Neuronal stem cell (in vitro differentiated cells): ENCODE measurements at places on chromosomes 3 and 15.

DNA sequence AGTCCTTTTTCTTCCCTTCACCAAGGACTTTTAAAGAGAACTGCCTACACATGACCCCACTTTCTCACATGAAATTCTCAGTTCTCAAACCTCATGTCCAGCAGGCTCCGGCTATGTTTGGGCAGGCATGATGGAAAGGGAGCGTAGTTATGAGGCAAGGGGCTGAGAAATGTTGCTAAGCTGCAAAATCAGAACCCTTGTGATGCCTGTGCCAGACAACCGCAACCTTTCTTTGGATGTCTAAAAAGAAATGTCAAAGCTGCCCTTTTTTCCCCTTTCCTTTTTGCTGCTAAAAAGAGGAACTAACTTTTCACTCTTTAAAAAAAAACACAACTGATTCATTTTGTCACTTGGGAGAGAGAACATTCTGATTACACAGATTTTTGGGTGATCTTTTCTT, 19.2 kb downstream of the GNB4 start:
- no peaks in the 10 kb centered on the region for H3K27me3 ChIP-seq
- no peak overlapping the region for H3K27ac ChIP-seq
- no peak overlapping the region for H3K4me3 ChIP-seq
- no peak for DNase-seq
- H3K36me3 ChIP-seq = no peaks in the 10 kb centered on the region

DNA sequence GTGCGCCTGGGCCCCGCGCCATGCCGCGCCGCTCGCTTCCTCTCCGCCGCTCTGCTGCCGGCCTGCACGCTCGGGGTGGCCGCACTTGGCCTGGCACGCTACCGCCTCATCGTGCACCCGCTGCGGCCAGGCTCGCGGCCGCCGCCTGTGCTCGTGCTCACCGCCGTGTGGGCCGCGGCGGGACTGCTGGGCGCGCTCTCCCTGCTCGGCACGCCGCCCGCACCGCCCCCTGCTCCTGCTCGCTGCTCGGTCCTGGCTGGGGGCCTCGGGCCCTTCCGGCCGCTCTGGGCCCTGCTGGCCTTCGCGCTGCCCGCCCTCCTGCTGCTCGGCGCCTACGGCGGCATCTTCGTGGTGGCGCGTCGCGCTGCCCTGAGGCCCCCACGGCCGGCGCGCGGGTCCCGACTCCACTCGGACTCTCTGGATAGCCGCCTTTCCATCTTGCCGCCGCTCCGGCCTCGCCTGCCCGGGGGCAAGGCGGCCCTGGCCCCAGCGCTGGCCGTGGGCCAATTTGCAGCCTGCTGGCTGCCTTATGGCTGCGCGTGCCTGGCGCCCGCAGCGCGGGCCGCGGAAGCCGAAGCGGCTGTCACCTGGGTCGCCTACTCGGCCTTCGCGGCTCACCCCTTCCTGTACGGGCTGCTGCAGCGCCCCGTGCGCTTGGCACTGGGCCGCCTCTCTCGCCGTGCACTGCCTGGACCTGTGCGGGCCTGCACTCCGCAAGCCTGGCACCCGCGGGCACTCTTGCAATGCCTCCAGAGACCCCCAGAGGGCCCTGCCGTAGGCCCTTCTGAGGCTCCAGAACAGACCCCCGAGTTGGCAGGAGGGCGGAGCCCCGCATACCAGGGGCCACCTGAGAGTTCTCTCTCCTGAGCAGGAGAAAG, 951 bp downstream of the GPR62 start:
- H3K4me1 ChIP-seq = peaks cover 7% of the 10 kb centered on the region
- H3K27ac ChIP-seq = no peak overlapping the region
- peaks cover 20% of the 10 kb centered on the region for H3K36me3 ChIP-seq
- H3K27me3 ChIP-seq = no peaks in the 10 kb centered on the region

DNA sequence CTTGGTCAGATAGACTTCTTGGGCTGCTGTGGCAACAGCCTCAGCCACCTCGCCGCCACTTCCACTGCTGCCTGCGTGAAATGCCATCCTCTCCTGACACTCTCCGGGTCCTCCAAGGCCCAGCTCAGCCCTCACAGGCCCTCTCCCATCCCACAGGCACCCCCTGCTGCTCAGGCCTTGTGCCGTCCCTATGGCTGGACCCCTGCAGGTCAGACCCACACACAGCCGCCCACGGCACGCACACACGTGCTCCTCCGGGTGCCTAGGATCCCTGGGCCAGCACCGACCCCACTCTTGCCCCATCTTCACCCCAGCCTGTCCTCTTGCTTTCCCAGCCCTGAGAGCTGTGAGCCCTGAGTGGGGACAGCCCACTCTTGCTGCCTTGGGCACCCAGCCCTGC, 19.7 kb downstream of the CFAP100 start:
- H3K27me3 ChIP-seq = no peaks in the 10 kb centered on the region
- H3K27ac ChIP-seq = no peak overlapping the region
- no peak overlapping the region for H3K4me3 ChIP-seq
- H3K4me1 ChIP-seq = no peaks in the 10 kb centered on the region

DNA sequence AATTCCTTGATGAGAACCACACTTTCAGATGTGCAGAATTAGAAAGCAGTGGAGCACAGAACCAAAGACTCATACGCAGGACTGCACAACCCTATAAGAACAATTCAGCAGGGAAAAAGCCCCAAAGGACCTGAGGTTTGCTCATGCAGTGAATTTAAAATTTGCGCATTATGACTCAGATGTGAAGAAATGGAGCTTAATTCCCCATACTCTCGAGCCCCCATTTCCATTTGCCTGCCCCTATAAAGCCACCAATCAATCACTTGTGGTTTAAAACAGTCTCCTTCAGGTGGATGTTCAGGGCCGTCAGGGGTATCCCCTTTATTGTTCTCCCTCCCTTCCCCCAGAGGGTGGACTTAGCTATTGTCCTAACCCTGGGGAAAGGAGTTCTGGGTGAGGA, 221.2 kb downstream of the IGSF11 start:
- peaks cover 3% of the 10 kb centered on the region for H3K4me1 ChIP-seq
- no peaks in the 10 kb centered on the region for H3K27me3 ChIP-seq
- DNase-seq = no peak

GRCh38 chr15:33242669-33243191, 48.2 kb upstream of the FMN1 start:
- no peak for DNase-seq
- H3K27me3 ChIP-seq = no peaks in the 10 kb centered on the region
- H3K4me1 ChIP-seq = peaks cover 7% of the 10 kb centered on the region
- no peak overlapping the region for H3K4me3 ChIP-seq
- H3K36me3 ChIP-seq = no peaks in the 10 kb centered on the region
- H3K27ac ChIP-seq = no peak overlapping the region

GRCh38 chr3:61093364-61093763, 157.9 kb downstream of the FHIT start:
- no peak overlapping the region for H3K27ac ChIP-seq
- H3K4me1 ChIP-seq = no peaks in the 10 kb centered on the region
- no peak for DNase-seq
- no peak overlapping the region for H3K4me3 ChIP-seq
- H3K27me3 ChIP-seq = no peaks in the 10 kb centered on the region

DNA sequence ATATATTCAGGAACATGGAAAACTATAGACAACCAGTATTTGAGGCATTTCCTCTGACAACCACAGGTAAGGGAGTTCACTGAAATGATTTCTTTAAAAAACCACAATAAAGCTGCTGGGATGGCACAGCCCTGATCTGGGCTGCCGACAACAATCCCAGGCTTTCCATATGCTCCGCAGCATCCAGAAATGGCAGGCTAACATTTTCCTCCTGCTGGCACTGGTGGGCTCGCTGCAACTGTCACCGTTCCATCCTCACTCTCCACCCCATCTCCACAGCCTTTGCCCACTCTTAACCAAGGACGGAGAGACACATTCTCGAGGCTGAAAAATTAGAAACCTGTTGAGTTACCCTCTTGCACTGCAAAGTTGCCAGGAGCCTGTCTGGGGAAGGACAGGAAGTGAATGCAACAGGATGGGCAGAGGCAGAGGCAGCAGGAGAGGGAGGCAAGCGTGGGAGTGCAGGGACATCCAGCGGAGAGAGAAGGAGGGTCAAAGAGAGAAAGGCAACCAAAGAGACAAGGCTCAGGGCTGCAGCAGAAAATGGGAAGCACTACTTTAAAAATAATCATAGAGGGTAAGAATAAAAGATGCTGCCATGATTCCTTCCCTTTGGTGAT, 79.0 kb upstream of the ARRDC4 start:
- no peak overlapping the region for H3K27ac ChIP-seq
- DNase-seq = no peak
- H3K4me3 ChIP-seq = no peak overlapping the region

DNA sequence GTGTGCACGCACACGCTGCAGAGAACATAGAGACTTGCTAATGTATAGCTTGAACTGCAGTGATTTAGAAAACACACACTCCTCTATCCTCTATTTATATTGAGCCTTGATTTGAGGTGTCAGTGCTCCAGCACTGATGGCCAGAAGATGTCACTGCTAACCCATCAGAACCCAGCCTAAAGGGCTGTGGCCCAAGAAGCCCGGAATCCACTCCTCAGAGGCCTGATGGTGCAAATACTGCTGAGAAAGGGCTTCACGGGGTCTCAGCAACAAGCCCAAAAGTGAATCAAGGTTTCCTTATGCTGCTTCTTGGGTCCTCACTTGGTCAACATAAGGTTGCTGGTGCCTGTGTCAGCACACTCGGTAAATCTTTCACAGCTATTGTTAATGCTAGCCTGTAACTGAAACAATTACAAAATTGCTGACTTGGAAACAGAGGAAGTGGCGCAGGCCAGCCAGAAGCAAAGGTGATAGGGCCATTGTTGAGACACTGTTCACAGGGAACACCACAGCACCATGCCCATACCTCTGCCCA, 60.3 kb downstream of the HEG1 start:
- peak; percentile 57 for DNase-seq
- H3K4me1 ChIP-seq = peaks cover 8% of the 10 kb centered on the region
- H3K27me3 ChIP-seq = no peaks in the 10 kb centered on the region
- H3K36me3 ChIP-seq = peaks cover 86% of the 10 kb centered on the region
- no peak overlapping the region for H3K27ac ChIP-seq

DNA sequence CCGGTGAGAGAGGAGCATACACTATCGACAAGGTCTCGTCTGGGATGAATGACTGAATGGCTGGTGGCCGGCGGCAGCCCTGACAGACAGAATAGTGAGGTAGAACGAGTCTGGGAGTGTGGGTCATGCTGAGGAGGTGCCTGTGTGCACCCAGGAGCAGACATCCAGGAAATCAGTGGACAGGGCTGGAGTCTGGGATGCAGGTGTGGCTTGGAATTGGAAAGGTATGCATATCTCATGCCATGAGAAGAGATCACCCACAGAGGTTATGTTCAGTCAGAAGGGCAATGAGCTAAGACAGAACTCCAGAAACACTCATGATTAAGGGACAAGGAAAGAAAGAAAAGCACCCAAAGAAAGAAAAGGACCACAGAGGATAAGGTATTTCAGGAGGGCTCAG, 20.8 kb downstream of the HACD2 start:
- no peaks in the 10 kb centered on the region for H3K4me1 ChIP-seq
- peaks cover 2% of the 10 kb centered on the region for H3K36me3 ChIP-seq
- H3K27me3 ChIP-seq = no peaks in the 10 kb centered on the region
- no peak overlapping the region for H3K4me3 ChIP-seq

- no peak overlapping the region for H3K27ac ChIP-seq
- no peak overlapping the region for H3K4me3 ChIP-seq
- H3K27me3 ChIP-seq = no peaks in the 10 kb centered on the region
- peaks cover 56% of the 10 kb centered on the region for H3K36me3 ChIP-seq
- no peak for DNase-seq
Observed at GRCh38 chr3:185753354-185753753, 71.5 kb downstream of the IGF2BP2 start.

DNA sequence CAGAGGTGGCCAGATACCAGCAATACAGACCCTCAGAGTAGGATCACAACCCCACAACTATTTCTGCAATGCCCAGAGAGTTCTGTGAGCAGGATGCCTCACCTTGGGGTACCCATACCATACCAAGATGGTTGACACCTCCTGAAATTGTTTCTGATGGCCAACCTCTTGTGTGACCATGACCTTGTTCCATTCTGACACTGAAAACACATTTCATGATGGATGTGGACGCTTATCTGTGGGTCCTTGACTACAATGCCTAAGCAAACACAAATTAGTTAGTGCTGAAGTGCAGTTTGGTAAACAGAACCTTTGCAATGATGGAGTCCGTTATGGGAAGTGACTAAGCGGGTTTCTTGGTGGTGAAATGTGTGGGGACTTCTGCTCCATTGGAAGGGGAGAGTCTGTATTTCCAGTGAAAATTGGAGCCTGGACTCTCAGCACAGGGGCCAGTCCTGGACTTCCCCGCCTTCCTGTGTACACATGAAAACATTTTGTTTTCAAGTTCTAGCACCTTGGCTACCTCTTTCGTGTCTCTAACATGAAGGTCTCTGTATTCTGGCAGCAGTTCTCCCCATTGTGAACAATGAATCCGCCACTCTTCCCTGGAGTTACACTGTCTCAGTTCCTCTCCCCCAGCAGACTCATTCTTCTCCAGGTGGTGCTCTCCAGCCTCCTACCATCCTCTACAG, 106.2 kb downstream of the XXYLT1 start:
- no peak overlapping the region for H3K27ac ChIP-seq
- H3K4me1 ChIP-seq = peaks cover 6% of the 10 kb centered on the region
- H3K27me3 ChIP-seq = no peaks in the 10 kb centered on the region
- DNase-seq = no peak
- H3K36me3 ChIP-seq = no peaks in the 10 kb centered on the region
- no peak overlapping the region for H3K4me3 ChIP-seq

- no peak for DNase-seq
- no peaks in the 10 kb centered on the region for H3K27me3 ChIP-seq
- no peak overlapping the region for H3K27ac ChIP-seq
- peaks cover 19% of the 10 kb centered on the region for H3K4me1 ChIP-seq
- H3K4me3 ChIP-seq = no peak overlapping the region
Observed at GRCh38 chr3:128078322-128078721, 26.1 kb downstream of the SEC61A1 start.

- H3K4me3 ChIP-seq = no peak overlapping the region
- no peak overlapping the region for H3K27ac ChIP-seq
- H3K27me3 ChIP-seq = no peaks in the 10 kb centered on the region
- H3K4me1 ChIP-seq = peaks cover 7% of the 10 kb centered on the region
- H3K36me3 ChIP-seq = no peaks in the 10 kb centered on the region
Observed at GRCh38 chr15:76196269-76197231, 114.7 kb downstream of the ETFA start.

- DNase-seq = no peak
- peaks cover 27% of the 10 kb centered on the region for H3K4me1 ChIP-seq
- no peaks in the 10 kb centered on the region for H3K27me3 ChIP-seq
- H3K27ac ChIP-seq = no peak overlapping the region
- H3K4me3 ChIP-seq = no peak overlapping the region
- peaks cover 1% of the 10 kb centered on the region for H3K36me3 ChIP-seq
Observed at GRCh38 chr15:67107014-67107812, 41.8 kb downstream of the SMAD3 start.
